Mucosa of descending colon (tissue), 3 donors: ENCODE measurements at places on chromosomes 11 and 22. TPM values are rescaled to one million over a fixed set of nuclear protein-coding genes. Genes with fewer than 3 reads are reported as not detected.

- no peak for DNase-seq
These were observed 691.6 kb downstream of the NTM start for GRCh38 chr11:132062031-132062430.

The CAPN1 gene
- 211 TPM for total RNA-seq

- peak; percentile 48 for DNase-seq
These were observed 31.9 kb upstream of the IGLL5 start for GRCh38 chr22:22855617-22856308.

- DNase-seq: no peak
These were observed 7.3 kb downstream of the B3GAT1 start for GRCh38 chr11:134404575-134405341.

GRCh38 chr11:128236506-128237498 is 350.6 kb downstream of the ETS1 start:
- DNase-seq: no peak

DNA sequence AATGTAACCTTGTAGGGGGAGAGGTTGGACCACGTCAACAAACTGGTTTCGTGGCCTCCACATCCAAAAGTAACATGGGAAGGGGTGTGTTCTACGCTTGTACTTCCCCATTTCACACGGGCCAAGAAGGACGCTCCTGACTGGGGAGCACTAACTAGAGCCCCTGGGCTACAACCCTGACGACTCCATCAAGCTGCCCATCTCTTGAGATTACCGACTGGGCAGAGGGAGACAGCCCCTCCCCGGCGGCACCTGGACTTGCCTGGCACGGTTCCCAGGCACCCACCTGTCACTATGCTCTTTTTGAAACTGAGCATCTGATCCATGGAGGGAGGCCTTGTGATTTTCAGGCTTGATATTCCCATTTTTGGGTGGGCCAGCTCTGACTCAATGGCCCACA is 68.5 kb downstream of the SHANK2 start:
- DNase-seq: no peak

The RIBC2 gene
- total RNA-seq: 0.41 TPM

The ZP1 gene
- total RNA-seq: 0.41 TPM

The C11orf86 gene
- 51.5 TPM for total RNA-seq
